ENCODE measurements at places on chromosomes 13 and 19. TPM values are rescaled to one million over a fixed set of nuclear protein-coding genes. Genes with fewer than 3 reads are reported as not detected.
A peak's percentile ranks its signal among the peaks of the same experiment; 100 is the strongest.

Gene ARHGAP35
- total RNA-seq, result 60.6 TPM

Gene ZNF433
- total RNA-seq, result 5.5 TPM

Gene BORCS8
- 27.1 TPM for total RNA-seq

Gene ETV2
- 0.62 TPM for total RNA-seq

Gene KLK10
- not detected for total RNA-seq

Gene MBD3L3
- not detected for total RNA-seq

Gene RETN
- total RNA-seq, result not detected

Gene CGB3
- total RNA-seq, result not detected

Gene EXOC3L2
- total RNA-seq, result 10.8 TPM

DNA sequence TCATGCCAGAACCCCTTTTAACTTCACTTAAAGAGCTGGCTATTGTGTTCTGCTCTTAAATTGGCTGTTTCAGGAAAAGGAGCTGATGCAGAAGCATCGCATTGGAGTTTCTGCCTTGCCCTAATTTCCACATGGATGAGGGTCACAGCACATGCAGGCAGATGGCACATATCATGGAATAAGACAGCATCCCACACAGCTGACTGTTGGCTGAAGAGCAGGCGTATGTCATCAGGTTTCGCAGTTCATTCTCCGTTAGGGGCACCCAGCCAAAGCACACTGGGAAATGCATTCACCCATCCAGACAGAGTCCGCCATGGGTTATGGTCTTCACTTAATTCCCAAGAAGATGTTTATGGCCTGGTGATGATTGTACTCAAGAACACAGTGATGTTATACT is 572.5 kb downstream of the LIG4 start:
- no peak for DNase-seq

DNA sequence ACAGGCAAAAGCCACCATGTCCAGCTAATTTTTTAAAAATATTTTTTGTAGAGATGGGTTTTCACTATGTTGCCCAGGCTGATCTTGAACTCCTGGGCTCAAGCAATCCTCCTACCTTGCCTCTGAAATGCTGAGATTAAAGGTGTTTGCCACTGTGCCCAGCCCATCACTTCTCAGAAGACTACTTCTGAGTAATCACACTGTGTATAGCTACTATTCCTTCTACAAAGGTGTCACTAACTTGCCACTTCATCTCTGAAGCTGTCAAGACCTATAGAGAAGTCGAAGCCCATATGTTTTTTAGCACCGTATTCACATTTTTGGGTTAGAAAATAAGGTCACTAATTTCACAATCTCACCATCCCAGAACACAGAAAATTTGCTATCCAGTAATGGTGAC is 36.0 kb upstream of the FNDC3A start:
- no peak for DNase-seq

- DNase-seq, result peak; percentile 98
Measured at GRCh38 chr19:42283188-42284065, 14.4 kb downstream of the CIC start.

GRCh38 chr13:32092496-32092895 is 60.9 kb downstream of the FRY start:
- no peak for DNase-seq

GRCh38 chr19:52734893-52735661 is at the start of gene ZNF611:
Gene ZNF611 (minus strand): TSS chr19:52735044. CDS start chr19:52715894, 19,150 bp downstream.
- DNase-seq, result peak; percentile 100

- DNase-seq, result no peak
Measured at GRCh38 chr19:48638831-48639381, 1.7 kb upstream of the DBP start.

DNA sequence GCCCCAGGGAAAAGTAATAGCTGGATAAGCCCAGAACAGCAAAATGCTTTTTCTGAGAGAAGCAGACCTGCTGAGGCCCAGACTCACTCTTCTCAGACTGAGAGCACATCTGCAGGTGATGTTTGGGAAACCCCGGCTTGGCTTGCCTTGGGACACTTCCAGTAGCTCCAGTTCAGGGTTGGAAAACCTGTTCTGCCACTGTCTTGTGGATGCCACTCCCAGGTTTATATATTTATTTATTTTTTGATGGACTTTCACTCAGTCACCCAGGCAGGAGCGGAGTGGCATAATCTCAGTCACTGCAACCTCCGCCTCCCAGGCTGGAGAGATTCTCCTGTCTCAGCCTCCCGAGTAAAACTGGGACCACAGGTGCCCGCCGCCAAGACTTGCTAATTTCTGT is 8.0 kb upstream of the SMARCA4 start:
- no peak for DNase-seq

GRCh38 chr13:28093881-28094280 is 6.5 kb downstream of the FLT3 start:
- DNase-seq, result no peak

- no peak for DNase-seq
Measured at GRCh38 chr19:13856497-13856896, 20.4 kb upstream of the NANOS3 start.

DNA sequence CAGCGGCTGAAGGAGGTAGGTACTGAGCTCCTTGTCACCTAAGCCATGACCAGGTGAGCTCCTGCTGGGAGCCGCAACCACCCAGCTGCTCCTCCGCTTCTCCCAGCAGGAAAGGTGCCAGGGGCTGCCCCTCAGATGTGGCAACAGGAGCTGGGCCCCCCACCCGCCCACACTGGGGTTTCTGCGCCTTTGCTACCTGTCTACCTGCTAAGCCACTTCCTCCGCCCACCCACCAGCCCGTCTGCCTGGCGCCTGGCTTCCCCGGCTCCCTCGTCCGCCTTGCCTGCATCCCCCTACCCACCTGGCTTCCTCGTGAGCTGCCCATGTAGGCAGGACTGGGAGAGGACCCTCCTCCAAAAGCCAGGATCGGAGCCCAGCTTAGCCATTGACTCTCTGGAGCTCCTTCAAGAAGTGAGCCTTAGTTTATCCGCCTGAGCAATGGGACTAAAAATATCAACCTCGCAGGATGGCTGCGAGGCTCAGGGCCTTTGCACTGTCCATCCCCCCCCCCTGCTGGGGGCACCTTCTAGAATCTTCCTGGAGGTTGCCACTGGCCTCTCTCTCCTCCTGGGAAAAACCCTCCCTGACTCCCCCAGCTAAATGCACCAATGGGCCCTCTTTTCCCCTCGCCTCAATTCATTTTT is 55.8 kb upstream of the KLF2 start:
- no peak for DNase-seq

GRCh38 chr13:30743319-30744055 is 8.1 kb downstream of the ALOX5AP start:
- peak; percentile 64 for DNase-seq

DNA sequence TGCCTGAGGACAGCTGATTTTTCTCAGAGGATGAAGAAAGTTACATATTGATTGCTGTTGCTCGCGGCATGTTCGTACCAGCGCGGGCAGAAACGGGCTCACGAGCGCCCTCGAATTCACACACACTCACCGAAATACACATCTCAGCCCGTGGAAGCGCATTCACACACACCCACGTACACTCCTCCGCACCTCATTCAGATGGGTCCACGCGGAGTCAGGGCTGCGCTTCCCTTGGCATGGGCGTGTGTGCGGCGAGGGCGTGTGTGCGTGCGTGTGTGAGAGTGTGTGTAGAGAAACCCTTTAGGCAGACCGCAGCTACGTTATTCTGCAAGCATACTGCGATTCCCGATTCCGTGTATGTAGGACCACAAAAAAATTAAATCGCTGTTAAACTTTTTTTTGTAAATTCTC is 2.1 kb upstream of the PCDH17 start:
- peak; percentile 49 for DNase-seq

DNA sequence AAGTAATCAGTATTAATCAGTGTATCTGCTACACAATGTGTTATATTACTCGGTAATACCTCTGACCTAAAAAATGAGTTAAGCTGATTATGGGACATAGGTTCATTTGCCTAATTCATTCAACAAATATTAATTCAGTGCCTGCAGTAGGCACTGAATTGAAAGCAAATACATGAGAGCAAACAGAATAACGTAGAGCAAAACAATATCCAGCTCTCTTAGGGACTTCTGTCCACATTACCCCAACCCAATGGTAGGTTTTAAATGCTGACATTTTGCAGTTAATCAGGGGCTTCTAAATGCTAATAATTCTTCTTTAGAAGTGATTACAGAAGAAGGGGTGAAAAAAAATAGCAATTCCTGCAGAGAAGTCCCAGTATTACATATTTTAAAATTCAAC is 4.9 kb downstream of the RCBTB2 start:
- DNase-seq, result no peak

GRCh38 chr19:44607917-44608316 is 5.4 kb upstream of the IGSF23 start:
- DNase-seq, result no peak

DNA sequence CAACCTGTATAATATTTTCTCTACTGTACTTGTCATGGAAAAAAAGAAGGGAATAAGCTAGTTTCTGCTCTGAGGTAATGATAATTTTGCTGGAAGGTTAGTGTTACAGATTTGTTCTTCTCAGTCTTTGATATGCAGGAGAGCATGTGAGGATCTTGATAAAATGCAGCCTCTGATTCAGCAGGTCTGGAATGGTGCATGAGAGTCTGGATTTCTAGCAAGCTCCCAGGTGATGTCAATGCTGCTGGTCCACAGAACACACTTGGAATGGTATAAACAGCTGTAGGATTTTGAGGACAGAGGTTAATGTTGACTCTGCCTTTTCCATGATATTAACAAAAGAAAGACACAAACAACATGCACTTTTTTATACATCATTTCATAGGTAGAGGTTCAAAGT is 173.6 kb downstream of the NDFIP2 start:
- DNase-seq, result no peak

DNA sequence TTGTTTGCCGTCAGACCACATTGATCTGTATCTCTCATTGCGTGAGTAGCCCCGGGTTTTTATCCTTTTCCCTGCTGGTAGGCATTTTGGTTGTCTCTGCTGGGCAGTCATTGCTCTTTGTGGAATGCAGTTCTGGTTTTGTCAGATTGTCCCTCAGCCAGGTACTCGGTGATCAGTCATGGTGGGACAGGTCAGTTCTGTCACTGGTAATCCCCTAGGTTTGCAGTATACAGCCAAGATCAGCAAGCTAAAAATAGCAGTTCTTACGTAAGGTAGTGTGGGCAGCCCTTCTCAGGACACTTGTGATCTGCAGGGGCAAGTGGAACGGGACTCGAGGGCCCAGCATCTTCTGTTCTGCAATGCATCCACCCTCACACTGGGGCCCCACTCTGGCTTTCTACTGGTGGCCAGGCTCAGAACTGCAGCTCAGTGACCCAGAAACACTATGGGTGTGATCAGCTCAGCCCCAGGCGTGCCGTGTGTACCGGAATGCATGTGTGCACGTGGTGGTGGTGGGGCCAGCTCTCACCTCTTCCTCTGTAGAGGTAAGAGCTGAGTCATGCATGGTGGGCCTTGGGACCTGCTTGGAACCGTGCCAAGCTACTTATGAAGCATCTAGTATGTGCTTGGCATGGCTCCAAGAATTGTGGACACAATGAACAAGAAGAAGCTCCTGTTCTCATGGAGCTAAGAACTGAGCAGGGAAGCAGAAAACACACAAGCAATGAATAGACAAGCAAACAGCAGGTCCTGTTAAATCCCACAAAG is 6.3 kb downstream of the PLEKHF1 start:
- peak; percentile 61 for DNase-seq

DNA sequence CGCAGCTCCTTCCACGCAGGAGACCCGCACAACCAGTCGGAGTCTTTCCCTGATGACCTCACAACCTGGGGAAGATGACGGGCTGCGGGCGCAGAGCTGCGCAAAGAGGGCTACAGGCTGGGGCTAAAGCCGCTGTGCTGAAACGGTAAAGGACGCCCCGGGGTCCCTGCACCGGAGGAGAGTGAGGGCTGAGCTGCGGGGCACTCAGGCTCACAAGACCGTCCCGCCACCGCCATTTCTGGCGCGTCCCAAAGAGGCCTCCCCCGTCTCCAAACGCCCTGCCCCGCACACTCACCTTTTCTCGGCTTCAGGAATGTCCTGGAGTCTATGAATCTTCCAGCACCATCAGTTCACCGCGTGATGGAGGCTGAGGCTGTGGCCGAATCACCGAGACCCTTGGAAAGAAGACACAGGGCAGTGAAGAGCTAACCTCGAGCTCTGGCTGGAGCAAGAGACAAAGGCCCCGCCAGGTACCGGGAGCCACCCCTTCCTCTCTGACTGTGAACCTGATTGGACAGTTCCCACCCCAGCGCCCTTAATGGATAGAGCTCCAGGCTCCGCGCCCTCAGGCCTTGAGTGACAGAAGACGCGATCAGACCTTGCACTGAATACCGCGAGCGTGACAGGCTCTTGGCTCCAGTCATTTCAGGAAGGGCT is 41.8 kb upstream of the ZNF429 start:
- DNase-seq, result no peak

GRCh38 chr19:41958367-41959055 is 610 bp downstream of the RABAC1 start:
- DNase-seq, result peak; percentile 92

DNA sequence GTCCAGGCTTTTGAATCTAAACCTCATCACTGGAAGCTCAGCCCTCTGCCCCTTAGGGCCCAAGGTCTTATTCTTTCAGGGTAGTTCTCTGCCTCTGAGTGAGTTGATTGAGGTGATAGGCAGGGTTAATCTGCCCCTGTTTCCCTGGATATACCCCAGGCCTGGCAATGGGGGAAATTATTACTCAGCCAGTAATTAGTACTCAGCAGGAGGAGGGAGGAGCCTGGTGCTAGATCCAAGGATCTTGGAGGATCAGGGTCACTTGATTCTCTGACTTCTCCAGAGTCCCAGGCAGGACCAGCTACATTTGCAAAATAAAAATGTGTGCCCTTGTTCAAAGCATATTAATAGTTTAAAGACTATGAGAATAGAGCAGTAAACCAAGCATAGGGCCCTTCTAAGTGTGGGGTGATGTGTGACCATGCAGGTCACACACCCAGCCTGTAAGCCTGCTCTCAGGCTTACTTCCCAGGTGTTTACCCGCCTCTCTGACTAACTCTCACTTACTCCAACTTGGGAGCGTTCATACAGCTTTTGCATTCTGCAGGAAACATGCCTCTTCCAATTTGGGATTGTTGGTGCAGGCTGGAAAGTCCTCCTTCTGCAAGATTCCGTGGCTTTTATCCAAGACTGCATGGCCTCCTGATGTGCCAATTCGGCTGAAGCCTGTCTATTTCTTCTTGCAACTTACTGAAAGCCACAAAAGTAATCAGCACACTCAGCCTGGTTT is 7.9 kb upstream of the STK24 start:
- no peak for DNase-seq

GRCh38 chr13:71242201-71242600 is 624.8 kb downstream of the DACH1 start:
- no peak for DNase-seq

DNA sequence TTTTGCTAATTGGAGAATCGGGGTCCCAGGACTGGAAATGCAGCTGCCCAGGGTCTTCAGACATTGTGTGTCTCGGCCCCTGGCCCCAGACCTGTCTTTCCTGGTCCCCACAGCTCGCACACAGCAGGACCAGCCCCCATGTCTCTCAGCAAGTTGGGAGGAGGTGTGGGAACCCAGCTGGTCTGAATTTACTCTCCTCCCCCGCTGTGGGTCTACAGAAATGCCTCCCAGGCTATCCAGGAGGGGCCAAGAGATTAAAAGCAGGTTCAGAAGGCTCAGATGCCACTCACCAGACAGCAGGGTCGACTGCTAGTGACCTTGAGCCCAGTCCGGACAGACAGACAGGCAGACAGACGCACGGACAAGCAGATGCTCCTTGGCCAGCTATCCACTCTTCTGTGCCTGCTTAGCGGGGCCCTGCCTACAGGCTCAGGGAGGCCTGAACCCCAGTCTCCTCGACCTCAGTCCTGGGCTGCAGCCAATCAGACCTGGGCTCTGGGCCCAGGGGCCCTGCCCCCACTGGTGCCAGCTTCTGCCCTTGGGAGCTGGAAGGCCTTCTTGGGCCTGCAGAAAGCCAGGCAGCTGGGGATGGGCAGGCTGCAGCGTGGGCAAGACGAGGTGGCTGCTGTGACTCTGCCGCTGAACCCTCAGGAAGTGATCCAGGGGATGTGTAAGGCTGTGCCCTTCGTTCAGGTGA is at the start of gene DAND5:
TSS of gene DAND5 (plus strand) at position 285 of the 697 bp plus-strand sequence. CDS start at position 370, 85 bp downstream.
- no peak for DNase-seq

GRCh38 chr19:42368360-42368759 is 21.7 kb downstream of the CNFN start:
- DNase-seq, result no peak
